Left forelimb (tissue), 1 donor: ENCODE measurements at places on chromosomes 11 and 22.

DNA sequence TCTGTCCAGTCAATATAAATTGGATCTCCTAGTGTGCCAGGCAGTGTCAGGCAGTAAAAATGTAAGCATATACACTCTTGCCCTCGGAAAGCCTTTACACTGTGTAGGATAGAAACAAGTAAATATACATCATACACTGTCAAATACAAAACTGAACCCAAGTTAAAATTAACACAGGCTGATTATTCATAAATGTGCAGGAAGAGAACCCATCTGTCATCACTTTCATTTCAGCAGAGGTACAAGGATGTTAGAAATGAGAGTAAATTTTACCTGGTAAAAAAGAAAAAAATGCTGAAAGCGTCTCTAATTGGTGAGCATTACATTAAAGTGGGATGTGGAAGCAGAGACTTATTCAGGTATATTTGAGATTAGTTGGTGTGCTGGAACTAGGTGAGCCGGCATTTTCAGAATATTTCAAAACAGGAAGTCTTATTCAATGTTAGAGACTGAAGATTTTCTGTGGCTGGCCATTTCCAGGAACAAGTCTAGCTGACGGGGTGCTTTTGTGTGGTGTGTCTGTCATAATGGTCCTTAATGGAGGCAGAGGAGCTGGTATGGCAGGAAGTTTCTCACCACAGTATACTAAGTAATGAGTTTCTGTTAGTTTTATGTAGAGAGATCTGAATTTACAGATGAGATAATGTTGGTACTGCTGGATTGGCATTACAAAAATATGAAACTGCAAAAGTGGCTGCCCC lies 192.6 kb downstream of the CASP12 start:
- no peak for DNase-seq

- DNase-seq, result no peak
Observed at GRCh38 chr11:131108760-131109159, 192.5 kb upstream of the SNX19 start.

DNA sequence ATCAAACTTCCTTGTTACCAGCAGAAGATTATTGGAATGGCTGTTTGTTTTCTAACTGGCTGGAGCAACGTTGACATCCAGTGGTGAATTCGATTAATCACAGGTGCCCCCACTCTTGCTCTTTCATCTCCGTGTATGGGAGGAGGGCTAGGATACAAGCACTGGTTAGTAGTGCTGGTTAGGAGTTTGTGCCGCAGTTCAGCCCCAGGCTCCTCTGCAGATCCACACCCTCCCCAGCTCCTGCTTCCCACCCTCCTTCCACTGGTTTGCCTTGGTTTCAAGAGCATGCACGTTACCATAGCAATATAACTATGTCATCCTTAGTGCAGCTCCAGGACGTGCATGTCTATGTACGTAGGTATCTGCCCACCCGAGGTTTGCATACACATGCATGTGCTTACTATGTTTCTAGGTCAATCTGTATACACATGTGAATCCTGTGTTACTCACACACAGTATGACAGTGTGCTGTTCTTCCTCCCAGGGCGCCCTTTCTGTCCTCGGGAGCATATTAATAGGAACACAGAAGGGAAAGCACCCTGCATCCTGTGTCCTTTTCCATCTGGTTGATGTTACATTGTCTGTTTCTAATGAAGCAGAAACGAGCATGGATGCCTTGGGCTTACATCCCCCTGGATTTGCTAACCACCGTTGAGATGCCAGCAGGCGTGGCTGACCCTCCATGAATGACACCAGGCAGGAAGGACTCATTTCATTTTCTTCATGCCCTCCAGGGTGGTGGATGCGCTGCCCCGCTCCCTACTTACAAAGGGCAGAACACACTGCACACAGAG lies 539.3 kb downstream of the OPCML start:
- DNase-seq, result no peak

DNA sequence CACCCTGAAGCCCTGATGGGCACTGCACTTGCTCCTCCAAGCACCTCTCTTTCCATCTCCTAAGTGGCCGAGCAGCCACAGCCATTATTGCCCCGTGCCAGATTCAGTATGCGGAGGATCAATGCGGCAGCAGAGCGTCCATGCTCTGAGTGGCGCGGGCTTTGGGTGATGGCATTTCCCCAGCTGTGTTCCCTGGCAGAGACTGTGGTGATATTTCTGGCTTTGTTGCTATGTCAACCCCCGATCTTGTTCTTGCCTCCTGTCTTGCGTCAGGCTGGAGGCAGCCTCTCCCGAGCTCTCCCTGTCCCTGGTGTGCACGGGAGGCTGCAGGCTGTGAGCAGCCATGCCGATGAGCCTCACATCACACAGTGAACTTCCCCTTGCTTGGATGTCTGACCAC lies 1018.6 kb downstream of the TBC1D22A start:
- peak; percentile 17 for DNase-seq

DNA sequence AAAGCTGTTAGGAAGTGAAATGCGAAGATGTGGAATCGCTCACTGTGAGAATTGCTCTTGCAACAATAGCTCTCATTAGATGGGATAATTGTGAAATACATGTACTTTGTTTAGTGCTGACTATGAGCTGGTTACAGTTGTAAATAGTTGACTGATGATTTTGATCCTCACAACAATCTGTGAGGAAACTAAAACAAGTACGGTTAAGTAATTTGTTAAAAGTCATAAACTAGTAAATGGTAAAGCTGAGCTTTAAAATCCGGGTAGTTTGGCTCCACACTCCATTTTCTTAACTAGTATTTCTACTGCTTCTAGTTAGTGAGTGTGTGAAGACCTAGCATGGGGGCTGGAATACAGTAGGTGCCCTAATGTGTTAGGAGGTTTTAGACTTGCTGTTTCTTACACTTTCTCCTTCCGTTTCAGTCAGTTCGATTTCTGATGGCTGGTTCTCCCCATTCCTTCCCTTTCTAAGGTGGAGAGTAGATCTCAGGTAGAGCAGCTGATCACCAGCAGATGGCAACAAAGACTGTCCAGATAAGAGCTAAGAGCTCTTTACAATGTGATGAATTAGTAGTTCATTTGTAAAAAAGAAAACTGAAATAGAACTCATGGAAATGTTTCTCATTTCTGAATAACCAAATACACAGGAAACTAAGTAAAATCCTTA lies 16.3 kb upstream of the CYP2R1 start:
- no peak for DNase-seq
